ENCODE measurements at places on chromosomes 7 and 10.

DNA sequence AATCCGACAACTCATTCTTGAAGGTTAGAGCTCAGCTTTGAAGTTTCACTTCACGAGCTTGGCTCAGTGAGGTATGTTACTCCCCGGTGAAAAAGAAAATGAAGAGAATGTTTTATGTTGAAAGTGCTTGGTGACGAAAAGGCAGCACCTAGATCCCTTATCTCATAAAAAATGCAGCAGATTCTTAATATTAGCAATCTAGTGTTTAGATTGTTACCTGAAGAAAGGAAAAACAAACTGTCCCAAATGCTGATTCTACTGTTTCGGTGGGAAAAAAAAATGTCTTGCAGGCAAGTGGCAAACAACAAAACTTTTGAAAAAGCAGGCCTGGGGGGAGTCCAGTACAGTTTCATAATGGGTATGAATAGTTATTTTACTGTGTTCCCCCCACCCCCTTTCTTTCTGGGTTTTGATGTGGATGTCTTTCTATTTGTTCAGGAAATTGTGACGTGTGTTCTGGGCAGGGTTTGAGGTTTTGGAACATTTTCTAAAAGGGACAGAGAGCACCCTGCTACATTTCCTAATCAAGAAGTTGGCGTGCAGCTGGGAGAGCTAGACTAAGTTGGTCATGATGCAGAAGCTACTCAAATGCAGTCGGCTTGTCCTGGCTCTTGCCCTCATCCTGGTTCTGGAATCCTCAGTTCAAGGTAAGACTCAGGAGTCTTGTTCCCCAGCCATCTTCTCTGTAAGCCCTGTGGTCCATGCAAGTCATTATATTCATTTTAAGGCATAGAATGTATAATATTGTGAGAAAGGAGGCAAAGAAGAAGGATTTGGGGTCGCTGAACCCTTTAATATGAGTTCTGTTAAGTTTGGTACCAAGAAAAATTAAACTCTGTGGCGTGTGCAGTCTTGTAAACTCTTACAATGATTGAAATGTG, at the start of gene SRGN:
SRGN (plus strand) TSS at position 514 of the 881 bp plus-strand sequence; CDS start at position 569, 55 bp downstream.
- peak; percentile 74 for DNase-seq

DNA sequence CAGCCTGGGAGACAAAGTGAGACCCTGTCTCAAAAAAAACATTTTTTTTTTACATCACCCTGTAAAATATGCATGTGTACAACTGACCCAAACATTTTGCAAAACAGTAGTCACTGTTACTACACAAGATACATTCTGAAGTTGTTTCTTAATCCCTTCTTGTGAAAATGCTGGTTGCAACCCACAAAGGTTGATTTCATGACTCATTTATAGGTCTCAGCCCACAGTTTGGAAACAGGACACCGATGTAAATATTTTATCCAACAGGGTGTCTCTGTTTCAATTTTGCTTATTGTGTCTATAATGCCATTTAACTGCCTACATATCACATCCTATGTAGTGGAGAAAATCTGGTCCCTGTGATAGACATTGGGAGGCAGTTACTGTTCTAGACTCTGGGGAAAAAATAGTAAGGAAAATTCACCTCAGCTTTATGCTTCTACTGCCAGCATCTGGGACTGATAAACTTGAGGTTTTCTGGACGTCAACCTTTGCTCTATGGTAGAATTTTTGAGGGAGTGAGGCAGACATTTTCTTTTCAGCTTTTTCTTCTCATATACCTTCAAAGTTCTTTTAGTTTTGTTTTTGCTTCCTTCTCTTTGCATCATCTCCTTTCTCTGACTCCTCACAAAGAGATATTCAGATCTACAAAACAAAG, 1.6 kb upstream of the RAB19 start:
- DNase-seq: no peak

DNA sequence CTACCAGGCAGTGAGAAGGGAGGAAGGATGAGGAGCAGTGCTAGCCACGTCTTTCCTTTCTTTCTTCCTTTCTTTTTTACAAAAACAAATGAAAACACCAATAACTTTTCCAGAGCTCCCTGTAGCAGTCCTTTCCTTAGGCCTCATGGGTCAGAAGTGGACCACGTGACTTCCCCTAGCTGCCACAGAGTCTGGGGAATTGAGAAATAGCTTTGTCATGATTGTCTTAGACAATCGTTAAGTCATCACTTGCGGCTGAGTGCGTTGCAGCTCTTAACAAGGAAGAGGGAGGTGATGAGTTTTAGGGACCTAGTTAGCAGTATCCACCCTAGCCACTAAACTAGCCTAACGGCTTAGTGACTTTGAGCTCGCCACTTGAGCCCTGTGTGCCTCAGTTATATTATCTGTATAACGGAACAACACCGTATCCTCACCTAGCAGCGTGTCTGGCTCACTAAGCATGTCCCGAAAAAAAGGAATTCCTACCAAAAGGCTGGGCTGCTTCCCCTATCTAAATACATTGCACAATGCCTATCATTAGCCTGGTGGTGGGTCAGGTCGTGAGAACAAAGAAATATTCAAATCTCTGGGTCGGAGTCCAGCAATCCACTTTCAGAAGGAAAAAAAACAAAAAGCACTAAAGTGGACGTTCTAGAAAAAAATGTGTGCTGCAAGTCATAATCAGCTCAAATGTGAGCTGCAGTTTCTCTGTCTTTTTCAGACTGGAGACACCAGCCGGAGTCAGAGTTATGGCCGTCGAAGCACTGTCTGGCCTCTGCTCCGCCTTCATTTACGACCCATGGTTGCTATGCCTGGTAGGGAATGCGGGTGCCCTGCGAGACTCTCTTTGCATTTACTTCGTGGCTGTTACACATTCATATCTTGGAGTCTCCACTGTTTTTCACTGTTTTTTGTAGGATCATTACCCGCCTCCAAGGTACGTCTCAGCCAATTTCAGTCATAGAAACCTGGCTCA, 338.5 kb upstream of the FOXK1 start:
- no peak for DNase-seq

- DNase-seq: peak; percentile 77
Measured at GRCh38 chr7:29424295-29424983, 139.2 kb upstream of the PRR15 start.

GRCh38 chr7:48458701-48459524, 287.7 kb downstream of the ABCA13 start:
- no peak for DNase-seq

GRCh38 chr10:96236876-96237275, 34.5 kb downstream of the BLNK start:
- no peak for DNase-seq

DNA sequence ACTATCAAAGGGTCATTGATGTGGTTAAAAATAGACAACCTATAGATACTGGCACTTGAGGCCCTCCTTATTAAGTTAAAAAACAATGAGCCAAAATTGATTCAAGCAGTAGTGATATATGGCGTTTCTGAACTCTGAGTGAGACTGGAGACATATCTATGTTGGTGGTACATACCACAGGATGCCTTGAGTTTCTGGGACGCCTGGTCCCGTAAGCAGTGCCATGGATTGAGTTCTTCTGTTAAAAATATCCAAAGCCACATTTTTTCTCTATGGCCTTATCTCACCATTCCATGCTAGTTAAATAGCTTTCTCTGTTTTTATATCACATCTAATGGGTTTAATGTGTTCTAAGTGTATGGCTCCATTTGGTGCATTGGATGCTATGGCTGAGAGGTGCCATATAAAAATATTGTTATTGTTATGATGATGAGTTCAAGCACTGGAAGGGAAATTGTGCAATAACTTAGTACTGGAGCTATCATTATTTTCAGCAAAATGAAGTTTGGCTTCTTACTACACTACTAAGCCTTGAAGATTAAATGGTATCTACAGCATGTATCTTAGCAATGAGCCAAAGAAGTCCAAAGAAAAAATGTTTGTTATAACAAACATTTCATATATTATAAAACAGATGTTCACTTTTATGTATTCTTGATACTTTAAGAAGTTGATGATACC, 713.9 kb downstream of the SUGCT start:
- no peak for DNase-seq

DNA sequence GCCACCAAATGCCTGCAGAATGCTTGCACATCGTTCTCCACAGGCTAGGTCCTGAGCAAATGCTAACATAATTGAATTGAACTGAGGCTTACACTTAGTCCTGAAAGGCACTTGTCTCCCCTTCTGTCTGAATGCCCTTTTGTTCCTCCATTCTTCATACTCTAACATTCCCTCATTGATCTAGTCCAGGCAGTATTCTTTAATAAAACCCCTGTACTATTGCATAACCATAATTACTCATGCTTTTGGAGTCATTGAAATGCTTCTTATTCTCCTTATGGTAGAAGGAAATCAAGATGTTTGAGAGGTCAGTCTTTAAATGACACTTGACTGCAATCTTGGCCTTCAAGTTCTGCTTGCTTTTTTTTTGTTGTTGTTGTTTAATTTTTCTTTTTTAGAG, 7.1 kb downstream of the PI4K2A start:
- DNase-seq: no peak

DNA sequence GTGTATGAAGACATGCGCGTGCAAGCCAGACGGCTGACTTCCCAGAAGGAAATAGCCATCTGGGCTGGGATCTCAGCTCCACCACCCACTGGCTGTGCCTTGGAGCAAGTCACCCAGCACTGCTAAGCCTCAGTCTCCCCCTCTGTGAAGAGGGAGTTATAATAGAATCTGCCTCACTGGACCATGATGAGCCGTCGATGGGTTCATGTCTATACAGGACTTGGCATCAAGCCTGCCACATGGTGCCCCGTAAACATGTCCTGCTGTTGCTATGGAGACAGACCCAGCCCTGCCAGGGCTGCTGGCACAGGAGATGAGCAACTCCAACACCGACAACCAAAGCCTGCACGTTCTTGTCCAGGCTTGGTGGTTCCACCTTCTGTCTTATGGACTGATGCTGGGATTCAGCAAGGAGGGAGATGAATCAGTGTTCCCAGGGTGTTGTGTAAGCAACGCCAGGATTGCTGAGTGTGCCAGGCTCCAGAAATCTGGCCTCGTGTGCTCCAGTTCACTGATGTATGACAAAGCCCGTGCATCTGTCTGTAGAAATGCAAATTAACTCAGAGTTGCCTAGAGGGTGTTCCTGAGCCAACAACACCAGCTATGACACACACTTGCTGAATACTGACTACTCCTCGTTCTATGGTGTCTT, 5.6 kb downstream of the GPR15LG start:
- DNase-seq: peak; percentile 65

GRCh38 chr10:98030093-98030821, at the start of gene CRTAC1:
Gene CRTAC1 (minus strand): TSS chr10:98030621. CDS start chr10:98030472, 149 bp downstream.
- DNase-seq: no peak

DNA sequence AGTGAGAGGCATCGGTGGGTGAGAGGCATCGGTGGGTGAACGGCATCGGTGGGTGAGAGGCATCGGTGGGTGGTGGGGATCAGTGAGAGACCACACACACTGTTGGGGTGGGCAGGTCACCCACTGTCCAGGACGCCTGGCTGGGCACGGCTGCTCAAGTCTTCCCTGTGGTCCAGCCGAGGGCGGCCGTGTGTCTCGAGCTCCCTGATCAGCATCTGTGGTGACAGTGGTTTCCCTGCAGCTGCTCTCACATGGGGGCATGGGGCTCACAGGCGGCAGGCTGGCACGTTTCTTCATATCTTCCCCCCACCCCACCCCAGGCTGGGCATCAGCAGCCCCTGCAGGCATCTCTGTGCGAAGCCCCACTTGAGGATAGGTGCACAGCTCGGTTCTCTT, 78.2 kb downstream of the NKX6-2 start:
- DNase-seq: no peak

- no peak for DNase-seq
Measured at GRCh38 chr7:5766321-5766761, 15.1 kb downstream of the RNF216 start.

- DNase-seq: peak; percentile 66
Measured at GRCh38 chr7:148304456-148304855, 286.1 kb upstream of the C7orf33 start.

DNA sequence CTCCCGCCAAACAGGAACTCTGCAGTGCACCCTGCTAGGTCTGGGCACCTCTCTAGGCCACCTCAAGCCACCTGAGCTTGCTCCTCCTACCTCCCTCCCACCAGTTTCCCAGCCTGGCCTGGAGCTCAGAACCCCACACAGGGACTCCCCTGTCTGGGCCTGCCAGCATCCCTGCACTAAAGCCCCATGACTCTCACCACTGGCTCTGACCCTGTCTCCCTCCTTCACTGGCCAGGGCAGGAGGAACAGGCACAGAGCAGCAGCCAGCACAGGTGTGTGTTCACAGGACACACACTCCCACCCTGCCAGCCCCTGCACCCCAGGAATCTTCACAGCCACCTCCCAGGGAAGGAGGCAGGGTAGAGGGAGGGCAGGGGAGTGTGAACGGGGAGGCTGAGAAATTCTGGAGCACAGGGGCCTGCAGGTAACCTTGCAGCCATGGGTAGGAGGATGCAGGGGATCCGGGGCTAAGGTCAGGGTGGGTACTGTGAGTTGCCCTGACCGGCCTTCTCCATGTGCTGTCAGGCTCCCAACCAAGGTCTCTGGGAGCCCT, 13.9 kb upstream of the ANTXRL start:
- no peak for DNase-seq

- no peak for DNase-seq
Measured at GRCh38 chr7:157904211-157904865, 567.5 kb downstream of the DNAJB6 start.

DNA sequence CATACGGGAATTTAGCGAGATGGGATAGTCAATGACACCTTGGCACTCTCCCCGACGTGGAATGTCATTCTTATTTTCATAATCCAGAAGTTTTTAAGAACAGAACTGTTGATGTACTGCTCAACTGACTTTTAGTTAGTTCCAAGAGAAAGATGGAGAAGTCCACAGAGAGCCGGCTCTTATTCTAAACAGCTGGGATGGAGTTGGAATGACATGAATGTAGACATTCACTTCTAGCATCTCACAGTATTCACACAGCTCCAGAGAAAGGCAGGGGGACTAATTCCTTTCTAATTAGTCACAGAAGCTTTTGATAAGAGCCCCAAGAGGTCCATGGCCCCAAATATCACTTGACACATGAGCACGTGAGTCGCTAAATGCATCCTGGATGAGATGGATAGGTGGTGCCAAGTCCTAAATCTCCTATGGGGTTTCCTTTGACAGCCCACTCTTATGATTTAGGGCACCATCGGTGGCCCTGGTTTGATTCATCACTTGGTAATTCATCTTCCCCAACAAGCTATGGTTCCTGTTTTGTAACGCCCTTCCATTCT, 420.3 kb upstream of the AUTS2 start:
- no peak for DNase-seq
